ENCODE measurements at places on chromosomes 6 and 20.
A peak's percentile ranks its signal among the peaks of the same experiment; 100 is the strongest.

DNA sequence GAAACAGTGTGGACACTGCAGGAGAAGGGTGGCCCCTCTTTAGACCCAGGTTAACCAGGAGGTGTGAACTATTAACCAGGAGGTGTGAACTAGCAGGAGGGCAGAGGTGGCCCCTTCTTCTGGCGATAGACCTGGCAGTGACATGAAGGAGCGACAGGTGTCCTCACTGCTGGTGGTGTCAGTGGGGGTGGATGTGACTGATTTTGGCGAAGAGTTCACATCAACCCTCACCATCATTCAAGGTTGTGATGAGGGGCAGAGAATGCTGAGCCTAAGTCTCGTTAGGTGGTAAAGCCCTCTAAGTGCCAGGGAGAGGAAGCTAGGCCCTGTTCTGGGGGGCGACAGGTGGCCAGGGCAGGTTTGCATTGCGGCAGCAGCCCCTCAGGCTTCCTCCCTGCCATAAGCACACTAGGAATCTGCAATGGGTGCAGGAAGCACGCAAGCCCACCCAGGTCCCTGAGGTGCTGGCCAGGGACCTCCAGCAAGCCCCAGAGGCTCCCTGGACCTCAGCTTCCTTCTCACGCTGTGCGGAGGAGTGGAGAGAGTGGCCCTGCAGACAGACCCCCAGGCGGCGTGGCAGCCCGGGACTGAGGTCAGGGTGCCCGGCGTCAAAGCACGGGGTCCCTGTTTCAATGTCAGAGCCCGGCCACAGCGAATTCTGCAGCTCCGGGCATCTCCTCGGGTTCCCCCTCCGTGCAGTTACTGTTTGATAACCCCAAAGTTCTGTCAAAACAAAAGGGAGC, 13.7 kb downstream of the NPEPL1 start:
- no peak for DNase-seq

DNA sequence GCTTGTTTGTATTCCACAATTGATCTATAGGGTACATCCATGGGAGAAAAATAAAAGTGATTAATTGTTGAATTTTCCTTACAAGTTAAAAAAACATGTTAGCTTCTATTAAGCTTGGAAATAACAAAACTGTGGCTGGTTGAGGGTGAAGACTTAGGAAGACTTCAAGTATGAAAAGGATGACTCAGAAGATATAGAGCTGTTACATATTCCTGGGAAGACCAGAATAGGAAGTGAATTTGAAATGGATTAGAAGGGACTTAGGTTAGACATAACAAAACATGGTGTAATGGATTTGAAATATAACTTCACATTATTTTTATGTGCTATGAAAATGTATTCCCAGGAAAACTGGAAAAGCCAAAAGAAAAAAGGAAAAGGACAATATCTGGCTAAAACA, 732.2 kb downstream of the HDGFL1 start:
- DNase-seq: no peak

GRCh38 chr20:50245498-50246366, 55.1 kb downstream of the CEBPB start:
- DNase-seq: no peak

- DNase-seq: no peak
Measured at GRCh38 chr6:52407467-52407866, 12.7 kb upstream of the EFHC1 start.

- no peak for DNase-seq
Measured at GRCh38 chr6:100188754-100189153, 194.7 kb upstream of the MCHR2 start.

GRCh38 chr6:106511288-106512047, 117.8 kb downstream of the RTN4IP1 start:
- peak; percentile 32 for DNase-seq

DNA sequence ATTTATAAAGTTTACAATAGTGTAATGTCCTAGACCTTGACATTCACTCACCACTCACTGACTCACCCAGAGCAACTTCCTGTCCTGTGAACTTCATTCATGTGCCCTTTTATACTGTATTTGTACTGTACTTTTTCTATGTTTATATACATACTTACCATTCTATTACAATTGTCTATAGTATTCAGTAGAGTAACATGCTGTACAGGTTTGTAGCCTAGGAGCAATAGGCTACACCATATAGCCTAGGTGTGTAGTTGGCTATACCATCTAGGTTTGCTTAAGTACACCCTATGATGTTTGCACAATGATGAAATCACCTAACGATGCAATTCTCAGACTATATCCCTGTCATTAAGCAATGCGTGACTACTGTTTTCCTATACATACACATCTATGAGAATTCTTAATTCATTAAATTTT, 17.5 kb downstream of the EDEM2 start:
- no peak for DNase-seq

GRCh38 chr6:17002123-17002522, 99.7 kb upstream of the STMND1 start:
- no peak for DNase-seq

DNA sequence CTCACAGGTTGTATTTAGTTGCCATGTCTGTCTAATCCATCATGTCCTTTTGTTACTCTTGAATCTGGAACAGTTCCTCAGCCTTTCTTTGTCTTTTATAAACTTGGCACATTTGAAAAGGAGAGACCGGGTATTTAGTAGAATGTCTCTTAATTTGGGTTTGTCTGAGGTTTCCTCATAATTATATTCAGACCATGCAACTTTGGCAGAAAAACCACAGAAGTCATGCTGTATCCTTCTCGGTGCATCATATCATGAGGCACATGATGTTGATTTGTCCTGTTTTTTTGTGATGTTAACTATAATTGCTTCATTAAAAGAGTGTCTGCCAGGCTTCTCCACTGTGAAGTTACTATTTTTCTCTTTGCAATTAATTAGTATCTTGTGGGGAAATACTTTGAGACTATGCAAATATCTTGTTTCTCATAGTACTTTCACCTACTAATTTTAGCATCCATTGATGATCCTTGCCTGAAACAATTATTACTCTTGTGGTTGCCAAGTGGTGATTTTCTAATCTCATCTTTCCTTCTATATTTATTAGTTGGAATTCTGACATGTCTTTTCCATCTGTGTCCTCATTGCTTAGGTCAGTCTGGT, 837.3 kb downstream of the DHX35 start:
- DNase-seq: no peak

DNA sequence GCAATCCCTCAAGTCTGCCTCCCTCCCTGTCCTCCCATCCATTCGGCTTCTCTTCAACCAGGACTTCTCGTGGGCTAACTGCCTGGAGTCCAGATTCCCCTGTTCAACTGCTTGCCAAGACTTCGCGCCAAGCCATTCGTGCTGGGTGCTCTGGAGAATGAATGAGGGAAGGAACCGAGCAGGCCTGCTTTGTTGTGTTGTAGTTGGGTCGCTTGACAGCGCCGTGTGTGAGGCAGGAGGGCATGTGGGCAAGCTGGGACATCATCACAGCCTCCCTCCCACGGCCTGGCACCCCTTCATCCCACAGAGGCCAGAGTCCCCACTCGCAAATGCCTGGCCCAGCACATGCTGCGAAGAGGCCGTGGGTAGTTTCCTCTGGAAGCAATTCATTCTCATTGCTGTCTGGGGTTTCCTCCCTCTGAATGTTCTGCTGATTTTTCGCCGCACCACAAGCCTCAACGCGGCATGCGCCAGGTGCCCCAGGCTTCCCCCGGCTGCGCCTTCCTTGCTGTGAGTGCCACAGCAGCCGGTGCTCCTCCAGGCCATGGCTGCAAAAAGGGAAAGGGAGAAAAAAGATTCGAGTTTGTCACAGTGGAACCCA, 336.0 kb downstream of the QKI start:
- no peak for DNase-seq

- DNase-seq: no peak
Measured at GRCh38 chr6:20688710-20689500, 154.6 kb downstream of the CDKAL1 start.

DNA sequence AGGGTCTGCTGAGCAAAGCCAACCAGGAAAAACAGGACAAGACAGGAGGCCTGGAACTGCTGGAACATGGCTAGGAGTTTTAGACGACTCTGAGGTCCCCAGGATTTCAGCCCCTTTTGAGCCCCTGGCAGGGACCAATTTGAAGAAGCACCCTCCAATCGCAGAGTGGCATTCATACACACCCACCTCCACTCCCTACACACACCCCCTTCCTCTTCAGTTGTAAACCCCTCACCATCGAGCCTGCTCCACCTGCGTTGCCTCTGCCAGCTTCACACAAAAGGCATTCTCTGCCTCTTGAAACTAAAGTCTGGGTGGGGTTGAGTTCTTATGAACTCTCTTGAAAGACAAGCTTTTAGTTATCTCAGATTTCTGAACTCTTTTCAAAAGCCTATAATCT, at the start of gene GPX6:
GPX6 (minus strand) TSS at position 118 of the 400 bp plus-strand sequence; CDS start at position 68, 50 bp downstream.
- DNase-seq: no peak

GRCh38 chr6:166770216-166771116, 143.4 kb upstream of the RPS6KA2 start:
- no peak for DNase-seq

DNA sequence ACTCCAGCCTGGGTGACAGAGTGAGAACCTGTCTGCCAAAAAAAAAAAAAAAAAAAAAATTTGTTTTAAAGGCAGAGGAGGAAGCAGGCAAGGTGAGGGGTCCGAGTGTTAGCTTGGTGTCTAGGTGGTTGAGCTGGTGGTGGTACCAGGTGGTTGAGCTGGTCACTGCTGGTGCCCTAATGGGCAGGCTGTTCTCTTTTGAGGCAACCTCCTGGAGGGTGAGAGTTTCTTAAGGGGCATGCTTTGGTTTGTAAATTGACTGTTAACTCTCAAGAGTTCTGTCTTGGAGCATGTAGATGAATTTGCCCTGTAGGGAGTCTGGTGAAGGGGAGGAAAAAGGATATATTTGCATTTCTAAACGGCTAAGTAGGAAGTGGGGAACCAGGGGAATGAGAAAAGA, 52.7 kb downstream of the BANF2 start:
- DNase-seq: no peak

DNA sequence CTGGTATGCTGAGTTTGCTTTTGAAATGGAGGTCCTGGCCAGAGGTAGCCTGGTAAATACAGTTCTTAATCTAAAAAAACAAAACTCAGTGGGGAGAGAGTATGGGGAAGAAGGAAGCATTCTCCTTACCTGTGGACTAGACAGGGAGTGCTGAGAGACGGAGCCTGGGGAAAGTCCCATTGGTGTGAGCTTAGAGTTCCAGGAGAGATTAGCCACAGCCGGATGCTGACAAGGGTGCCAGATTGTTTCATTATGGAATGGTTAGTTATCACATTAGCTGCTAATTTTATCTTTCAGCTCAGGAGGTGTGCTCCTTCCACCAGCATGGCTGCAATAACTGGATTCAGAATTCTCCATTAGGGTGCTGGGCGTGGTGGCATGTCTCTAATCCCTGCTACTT, 75.9 kb downstream of the RREB1 start:
- DNase-seq: no peak

DNA sequence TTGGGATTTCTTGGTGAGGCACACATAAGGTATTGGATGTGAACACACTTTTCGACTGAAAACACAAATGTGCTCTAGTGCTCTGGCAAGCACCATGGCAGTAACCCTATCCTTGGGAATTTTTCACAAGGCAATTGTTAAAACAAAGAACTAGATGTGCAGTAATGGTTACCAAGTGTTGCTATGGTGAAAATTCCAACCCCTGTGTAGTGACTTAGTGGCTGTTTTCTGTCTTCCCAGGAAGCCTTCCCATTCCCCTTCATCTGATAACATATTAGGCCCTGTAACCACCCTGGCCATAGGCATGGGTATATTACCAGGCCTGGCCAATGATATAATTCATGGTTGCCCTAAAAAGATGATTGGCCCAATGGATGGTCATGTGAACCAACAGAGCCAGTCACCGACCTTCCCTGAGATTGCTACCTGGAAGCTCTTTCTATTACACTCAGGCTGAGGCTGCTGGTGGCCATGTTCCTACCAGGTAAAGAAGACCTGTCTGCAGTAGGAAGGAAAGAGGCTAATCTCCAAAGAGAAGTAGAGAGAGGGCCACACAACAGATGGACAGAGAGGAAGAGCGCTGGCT, 4.1 kb downstream of the C20orf202 start:
- DNase-seq: no peak

DNA sequence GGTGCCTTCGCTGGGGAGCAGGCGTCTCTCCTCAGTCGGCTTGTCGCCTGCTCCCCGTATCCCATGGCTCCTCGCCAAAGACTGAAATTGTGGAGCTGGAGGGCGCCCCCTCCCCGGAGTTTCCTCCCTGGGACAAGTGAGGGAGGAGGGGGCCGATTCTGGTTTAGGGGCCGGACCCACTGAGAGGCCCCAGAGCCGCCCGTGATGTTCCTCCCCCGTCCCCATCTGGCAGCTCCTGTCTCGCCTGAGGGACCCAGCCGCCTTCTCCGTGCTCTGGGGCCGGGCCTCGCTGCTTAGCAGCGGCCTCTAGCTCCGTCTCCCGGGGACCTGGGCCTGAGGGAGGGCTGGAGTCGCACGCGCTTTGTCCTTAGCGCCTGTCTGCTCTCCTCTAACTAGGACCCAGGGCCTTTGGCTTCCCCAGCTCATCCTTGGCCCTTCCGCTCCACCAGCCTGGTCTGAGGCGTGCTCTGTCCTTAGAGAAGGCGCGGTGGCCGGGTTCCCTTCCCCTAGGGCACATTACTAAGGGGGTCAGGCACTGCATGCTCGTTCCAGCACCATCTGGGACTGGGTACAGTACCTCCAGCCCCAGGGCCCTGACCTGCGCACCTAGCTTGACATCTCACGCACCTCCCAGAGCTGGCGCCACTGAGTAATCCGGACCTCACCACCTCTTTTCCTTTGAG, 29.7 kb downstream of the SLC12A5 start:
- DNase-seq: no peak

DNA sequence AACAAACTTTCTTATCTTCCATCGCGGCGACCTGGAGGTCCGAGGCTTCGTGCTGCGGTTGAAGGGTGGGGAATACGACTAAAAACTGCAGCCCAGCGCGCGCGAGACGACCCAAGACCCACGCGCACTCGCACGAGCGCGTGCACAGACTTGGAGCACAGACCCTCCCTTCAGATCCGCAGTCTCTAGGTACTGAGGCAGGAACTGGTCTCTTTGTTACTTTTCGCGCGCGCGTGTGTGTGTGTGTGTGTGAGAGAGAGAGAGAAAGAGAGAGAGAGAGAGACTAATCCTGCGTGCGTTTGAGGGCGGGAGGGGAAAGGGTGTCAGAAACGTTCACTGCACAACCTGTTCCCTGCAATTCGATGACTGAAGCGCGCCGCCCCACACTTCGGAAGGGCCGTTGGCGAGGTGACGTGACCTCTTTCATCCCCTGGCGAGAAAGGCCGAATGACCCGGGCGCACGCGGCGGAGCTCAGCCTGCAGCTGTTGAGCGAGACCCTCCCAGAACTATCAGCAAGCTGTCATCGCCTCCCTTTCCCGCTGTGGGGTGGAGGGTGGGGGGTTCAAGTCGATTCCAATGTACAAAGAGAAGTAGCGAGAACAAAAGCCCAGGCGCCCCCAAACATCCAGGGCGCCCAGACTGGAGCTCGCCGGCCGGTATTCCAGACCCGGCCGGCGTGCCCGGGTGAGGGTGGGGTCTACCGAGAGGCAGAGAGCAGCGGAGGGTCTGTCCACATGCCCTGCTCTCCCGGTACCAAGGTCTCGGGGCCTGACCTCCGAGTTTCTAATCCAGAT, 1.5 kb upstream of the TUBB2B start:
- no peak for DNase-seq
